ENCODE measurements at places on chromosomes 3 and 15.

- DNase-seq, result no peak
Observed at GRCh38 chr3:26293329-26293844, 329.2 kb upstream of the LRRC3B start.

DNA sequence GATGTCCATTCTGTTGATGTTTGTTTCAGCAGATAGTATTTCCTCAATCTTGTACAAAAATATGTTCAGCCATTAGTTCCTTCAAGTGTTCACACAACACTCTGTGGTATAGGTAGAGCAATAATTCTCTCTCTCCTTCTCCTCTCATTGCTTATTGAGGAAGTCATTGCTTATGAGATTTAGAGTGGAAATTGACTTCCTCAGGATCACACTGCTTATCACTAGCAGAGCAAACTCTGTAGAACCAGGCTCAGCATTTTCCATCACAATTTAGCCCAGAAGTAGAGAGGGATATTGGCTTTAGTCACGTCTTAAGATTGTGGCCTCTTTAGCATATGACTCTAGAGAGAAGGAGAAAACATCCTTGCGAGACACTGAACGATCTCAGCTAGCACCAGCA is 31.2 kb downstream of the RAB11A start:
- DNase-seq, result no peak

- no peak for DNase-seq
Observed at GRCh38 chr3:186223476-186223875, 114.6 kb upstream of the ETV5 start.

DNA sequence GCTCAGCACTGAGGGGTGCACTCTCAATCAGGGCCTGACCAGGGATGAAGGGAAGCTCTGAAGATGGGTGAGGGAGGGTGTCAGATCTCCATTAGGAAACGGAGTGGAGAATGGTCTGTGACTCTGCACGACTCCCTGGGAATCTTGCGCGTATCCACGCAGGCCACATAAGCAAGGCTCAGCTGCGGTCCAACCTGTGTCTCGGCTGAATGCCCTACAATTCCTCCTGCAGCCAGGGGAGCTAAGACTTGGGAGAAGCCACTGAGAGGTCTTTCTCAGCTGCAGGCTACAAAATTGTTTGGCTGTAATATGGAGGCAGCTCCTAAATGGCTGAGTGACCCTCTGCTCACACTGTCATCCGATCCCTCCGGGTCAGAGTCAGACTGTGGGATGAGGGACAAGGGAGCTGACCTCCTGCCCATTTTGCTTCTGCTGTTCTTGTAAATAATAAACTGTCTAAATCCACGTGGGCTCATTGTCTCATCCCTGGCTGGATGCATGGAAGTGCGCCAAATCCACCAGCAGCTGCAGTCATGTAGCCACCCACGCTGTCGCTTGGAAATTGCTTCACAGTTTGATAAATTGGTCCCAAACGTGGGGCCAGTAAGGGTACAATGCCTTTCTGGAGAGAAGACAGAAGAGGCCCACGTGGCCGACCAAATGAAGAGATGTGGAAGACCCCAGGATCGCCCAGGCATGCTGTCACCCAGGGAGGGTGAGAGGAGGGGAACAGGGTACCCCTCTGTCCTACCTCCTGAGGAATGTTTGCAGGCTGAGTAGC is 30.5 kb downstream of the ALS2CL start:
- no peak for DNase-seq

DNA sequence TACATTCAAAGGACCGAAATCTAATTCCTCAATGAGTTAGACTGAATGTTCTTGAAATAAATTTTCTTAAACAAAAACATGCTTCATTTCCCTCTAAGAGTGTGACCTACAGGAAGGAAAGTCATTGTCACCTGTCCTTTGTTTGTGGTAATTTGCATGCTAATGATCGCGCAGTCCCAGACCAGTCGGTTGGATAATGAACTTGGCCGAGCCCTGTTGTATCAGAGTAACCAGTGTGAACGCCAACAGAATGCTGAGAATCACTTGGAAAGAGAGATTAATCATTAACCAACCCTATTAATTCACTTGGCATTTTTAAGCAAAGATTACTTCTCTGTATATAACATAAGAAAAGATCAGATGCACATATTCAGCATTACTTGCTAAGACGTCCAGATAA is 8.1 kb upstream of the ARNT2 start:
- no peak for DNase-seq
